C1 segment of cervical spinal cord (tissue), 14 donors: ENCODE measurements at places on chromosomes 2 and 18.

DNA sequence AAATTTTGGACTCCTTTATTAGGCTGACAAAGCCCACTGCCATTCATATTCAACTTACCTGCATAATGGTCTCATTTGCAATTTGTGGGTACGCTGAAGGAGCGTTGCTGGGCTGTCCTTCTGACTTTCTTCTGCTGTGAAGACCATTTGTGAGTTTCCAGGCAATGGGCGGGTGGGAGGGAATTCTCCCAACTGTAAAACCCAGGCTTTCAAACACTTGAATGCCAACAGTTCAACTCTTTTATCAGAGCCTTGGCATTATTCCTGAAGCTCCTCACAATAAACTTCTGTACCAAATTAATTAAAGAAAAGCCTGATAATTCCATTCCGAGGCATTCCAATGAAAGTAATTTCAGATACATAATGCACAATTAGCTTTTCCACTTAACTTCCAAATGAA is 35.2 kb upstream of the GPR39 start:
- no peak for DNase-seq

DNA sequence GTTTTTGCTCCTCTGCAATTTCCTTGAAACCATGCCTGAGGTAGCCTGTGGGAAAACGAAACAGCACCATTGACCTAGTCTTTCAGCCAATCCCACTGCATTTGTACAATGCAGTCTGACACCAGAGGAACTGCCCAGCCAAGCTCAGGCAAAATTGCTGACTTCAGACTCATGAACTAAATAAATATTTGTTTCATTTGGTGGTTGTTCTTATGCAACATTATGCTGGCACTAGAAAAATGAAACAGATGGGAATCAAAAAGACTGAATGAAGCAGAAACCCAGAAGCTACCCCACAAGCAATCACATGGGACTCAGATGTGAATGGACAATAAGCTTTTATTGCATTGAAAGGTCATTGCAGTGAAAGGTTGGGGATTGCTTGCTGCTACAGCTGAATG is 1.7 kb downstream of the NAT8 start:
- no peak for DNase-seq

- no peak for DNase-seq
These were observed 157.3 kb downstream of the CDCA7 start for GRCh38 chr2:173511942-173512341.

DNA sequence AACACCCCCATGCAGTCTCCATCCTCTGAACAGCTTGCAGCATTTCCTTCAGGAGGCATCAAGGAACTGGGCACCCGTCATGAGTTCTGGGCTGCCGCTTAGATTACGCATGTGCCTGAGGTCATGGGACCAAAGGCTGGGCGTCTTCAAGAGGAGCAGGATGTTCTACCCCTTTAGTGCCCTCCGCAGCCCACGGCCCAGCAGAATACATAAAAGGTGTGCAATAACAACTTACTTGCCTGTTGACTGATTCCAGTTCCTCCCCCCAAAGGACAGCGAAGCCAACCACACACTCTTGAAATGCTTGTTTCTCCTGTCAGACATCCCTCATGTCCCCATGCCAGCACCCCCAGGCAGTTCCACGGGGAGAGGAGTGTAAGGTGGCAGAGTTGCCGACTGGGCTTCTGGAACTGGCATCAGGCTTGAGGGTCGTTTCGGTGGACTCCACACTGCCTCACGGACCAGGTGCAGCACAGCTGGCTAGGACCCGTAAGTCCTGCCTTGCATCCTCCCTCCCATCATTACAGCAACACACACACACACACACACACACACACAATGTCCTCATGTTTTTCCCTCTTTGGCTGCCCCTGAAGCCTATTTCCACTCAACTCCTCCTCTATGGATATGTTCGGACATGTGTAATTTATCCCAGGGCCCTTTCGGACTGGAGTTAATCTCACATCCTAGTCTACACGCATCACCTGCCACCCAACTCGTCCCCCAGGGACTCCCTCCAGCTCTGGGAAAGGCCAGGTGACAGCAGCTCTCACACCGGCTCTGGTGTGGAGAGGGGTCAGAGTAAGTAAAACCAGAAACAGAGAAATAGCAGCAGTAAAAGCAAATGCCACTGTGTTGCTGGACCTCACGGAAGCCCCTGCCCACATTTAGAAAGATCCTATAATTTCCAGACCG is 200.7 kb downstream of the BCL11A start:
- DNase-seq, result no peak

- DNase-seq, result no peak
These were observed at the start of gene MATN3 for GRCh38 chr2:20012282-20013125. MATN3 (minus strand) TSS chr2:20012668; CDS start chr2:20012631, 37 bp downstream.

- no peak for DNase-seq
These were observed 5.6 kb downstream of the HAAO start for GRCh38 chr2:42786561-42787345.

- DNase-seq, result no peak
These were observed 57.4 kb downstream of the TRPM8 start for GRCh38 chr2:233974530-233975071.

DNA sequence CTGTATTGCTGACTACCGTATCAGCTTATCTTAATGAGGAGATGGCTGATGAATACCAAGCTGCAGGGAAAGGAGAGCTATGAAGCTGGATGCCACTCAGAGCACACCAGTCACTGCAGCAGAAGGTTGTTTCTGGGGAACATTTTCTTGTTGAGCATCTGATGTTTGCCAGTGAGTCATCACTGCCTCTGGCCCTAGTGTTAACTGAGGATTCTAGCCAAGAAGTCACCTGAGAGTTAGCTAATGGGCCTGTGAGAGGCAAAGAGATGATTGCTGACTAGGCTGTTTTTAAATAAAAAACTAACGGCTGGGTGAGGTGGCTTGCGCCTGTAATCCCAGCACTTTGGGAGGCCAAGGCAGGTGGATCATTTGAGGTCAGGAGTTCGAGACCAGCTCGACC is 37.9 kb downstream of the CCDC150 start:
- no peak for DNase-seq

DNA sequence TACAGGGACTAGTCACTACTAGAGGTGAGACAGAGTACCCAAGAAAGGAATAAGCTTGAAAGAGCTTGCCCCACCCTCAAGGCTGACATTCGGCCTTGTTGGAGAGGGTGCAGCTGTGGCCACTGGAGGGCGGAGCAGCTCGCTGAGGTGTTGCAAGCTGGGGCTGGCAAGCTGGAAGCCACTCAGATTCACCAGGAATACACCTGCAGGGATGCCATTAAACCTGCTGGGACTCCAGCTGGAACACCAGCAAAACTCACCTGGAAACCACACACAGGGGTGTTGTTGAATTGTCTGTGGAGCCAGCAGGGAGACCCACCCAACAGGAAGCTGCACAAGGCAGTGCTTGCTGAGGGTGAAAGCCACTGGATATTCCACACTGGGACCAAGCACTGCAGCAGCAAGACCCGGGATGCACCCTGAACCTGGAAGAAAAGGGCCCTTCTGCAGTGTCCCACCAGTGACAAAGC is 26.1 kb downstream of the KCTD18 start:
- DNase-seq, result no peak

DNA sequence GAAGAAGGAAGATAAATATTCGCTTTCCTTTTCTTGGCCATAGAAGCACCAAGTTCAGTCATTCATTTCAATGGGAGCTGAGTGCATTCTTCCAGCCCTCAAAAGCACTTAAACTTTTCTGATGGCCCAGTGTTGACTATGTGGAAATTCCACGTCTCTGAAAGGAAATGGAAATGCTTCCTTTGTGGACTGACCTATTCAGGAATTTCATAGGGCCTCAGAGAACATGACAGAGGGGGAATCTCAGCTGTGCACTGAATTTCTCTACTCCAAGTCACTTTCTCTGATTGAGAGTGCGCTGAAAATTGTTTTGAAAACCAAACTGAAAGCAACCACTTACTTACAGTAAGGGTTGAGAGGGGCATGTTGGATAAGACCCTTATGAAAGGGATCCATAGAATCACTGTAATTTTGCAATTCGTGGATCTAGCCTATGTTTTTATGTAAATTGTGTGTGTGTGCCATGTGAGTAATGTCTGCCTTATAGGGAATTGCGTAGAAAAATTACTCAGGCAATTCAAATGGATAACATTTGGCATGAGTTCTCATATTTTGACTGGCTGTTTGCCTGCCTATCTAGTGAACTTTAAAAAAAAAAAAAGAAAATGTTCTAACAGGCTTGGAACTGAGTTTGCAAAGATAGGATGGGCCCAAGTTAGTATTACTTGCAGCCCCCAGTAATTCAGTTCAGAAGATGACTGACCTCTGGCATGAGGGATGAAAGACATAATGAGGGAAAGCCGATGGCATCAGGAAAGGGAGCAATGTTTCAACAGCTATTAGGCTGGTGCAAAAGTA is 437.0 kb downstream of the PTPRM start:
- no peak for DNase-seq

DNA sequence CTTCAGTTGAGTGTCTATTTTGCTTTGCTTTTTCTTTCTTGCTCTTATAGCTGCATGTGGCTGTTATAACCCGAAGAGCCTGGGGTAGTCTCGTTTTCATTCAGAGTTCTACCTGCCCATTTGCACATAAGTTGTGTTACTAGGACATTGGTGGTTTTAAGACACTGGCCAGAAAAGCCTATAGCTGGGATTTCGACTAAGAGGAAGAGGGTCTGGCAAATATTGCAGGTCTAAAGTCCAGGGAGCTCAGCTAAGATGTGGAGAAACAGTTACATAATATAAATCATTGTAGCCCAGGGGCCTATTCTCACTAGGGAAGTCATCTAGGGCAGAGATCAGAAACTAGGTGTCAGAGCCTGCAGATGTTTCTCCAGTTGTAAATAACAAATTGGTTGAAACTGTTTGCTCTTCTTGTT is 120.8 kb downstream of the BABAM2 start:
- no peak for DNase-seq

DNA sequence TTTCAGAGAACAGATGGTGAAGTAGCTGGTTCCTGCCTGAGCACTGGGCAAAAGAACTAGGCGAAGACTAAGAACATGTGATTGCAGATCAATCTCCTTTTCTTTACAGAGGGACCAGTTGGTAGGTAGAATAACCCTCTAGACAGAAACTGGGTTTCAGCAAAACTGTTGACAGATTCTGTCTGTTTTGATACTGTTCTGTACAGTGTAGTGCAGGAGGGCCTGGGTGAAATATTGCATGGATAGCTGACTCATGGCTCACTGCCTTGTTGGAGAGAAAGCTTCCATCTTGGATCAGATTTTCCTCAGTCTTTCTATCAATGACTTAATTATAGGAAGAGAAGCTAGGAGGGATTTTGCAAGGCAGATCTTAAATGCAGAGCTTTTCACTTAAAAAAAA is 95.8 kb downstream of the ZNF532 start:
- no peak for DNase-seq
